ENCODE measurements at places on chromosomes 7 and 10. TPM values are rescaled to one million over a fixed set of nuclear protein-coding genes. Genes with fewer than 3 reads are reported as not detected.

DNA sequence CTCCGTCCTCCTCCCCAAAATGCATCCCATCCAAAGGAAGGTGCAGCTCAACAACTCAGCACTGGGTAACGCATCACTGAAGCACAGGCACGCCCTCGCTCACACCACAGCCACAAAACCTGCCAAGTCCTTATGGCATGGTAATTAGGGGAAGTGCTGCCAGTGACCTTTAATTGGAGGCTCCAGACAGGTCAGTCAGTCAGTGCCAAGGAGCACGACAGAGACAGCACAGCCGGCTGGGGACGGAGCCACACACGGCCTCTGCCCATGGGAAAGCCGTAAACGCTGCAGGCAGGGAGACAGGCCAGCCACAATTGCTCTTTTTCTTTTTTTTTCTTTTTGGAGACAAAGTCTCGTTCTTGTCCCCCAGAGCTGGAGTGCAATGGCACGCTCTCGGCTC, 146.5 kb downstream of the MAD1L1 start:
- no peak for DNase-seq

HBP1 gene
- total RNA-seq: 30.2 TPM

PTCD1 gene
- 8.6 TPM for total RNA-seq

DNA sequence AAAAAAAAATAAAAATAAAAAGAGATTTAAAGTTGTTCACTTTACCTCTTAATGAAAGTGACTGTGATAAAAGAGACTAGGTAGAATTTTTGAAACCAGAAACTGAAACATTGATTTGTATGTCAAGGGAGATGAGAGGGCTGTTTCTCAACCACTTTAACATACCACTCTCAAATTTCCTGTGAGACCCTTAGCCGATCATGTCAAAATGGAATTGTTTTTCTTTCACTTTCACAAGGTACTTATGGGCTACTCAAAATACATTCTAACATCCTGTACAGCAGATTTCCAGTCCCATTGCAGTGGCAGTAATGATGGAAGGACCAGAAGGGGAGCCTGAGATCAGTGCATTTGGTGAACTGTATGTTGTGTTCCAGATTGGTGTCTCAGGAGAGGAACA, 261.2 kb downstream of the PPP1R3A start:
- no peak for DNase-seq

- DNase-seq: no peak
Measured at GRCh38 chr7:2611401-2611800, 20.4 kb upstream of the TTYH3 start.

DNA sequence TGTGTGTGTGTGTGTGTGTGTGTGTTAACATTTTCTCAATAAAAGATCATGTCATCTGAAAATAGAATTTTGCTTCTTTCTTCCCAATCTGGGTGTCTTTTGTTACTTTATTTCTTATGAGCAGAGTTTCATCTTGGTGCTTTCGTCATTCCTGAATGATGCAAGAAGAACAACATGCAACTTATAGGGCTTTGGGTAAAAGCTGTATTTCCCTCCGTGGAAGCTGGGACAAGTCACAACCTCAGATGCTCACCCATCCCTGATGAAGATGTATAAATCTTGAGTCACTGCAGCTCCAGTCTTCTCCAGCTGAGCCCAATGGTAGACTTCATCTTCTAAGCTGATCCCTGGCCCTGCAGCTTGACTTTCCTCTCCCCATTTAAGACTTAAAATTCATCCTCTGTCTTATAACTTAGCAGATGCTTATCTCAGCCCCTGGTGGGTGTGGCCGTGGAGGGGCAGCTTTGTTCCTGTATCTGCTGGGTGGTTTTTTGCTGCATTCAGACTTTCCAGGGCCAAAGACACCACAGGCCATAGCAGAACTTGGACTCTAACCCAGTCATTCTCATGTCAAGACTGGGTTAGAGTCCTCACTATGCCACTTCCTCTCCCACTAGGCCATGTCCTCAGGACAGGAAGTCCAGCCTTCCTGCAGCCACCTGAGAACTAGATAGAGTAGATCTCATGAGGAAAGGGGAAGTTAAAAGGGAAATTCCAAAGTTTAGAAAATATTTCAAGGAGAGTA, 356.4 kb downstream of the TNS3 start:
- DNase-seq: peak; percentile 20

- DNase-seq: peak; percentile 53
Measured at GRCh38 chr10:118041316-118041715, 5.4 kb downstream of the RAB11FIP2 start.

AMPH gene
- 0.63 TPM for total RNA-seq

DNA sequence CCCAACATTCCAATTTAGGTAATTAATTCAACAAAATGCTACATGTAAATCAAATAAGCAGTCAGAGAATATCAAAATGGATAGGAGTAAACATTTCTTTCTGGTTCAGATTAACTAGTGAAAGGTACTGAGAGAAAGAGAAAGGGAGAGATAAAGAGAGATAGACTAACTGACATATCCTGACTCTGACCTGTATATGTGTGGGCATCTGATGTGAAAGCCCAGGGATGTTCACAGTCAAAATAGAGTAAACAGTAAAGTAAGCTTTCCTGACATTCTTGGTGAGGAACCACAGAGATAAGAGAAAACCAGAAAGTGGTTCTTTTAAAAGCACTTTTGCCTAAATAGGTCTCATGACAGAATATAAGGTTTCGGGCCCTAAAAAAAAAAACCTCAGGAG, 37.5 kb upstream of the ANK3 start:
- no peak for DNase-seq

DNA sequence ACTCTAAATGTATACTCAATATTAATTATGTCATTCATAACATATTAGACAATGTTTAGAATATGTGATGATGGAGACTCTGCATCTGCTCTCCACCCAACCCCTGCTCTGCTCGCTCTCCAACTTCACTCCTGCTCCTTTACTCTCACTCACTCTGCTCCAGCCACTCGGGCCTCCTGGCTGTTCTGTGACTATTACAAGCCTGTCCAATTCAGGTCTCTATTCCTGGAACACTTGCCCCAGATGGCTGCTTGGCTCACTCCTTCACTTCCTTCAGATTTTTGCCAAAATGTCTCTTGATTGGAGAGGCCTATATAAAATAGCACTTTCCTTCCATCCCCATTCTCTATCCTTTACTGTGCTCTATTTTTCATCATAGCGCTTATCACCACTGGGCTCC, 84.8 kb downstream of the HBP1 start:
- DNase-seq: no peak

DNA sequence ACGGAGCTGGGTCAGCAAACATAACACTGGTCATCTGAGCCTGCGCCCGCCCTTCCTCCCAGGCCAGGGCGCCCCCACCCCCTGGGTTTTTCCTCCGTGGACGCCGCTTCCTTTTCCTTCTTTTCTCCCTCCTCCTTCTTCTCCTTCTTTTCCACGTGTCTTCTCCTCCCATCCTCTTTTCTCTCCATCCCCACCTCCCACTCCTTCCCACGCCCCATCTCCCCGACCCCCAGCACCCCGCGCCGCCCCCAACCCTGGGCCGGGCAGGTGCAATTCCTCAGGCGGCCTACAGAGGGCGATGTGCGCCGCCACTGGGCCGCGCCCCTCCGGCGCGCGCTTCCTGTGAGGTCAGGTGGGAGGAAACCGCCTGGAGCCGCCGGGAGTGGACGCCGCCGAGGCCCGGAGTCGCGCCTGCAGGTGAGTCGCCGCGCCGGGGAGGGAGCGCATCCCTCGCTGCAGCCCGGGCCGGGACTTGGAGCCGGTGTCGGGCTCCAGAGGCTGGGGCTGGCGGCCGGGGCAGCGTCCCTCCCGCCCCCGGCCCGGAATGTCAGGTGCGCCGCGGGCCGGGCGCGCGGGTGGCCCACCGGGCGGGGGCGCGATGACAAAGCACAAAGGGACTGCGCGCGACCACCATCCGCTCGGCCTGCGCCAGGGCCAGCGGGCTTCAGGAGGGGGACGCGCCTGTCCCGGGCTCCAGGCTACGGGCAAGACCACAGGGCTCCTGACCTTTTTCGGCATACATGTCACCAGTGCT, at the start of gene FAM241B:
Gene FAM241B (plus strand): TSS at position 351 of the 754 bp plus-strand sequence. CDS start 1,497 bp downstream, outside the sequence.
- DNase-seq: peak; percentile 63

Data from MCF 10A (cell line).